ENCODE measurements at places on chromosomes 5 and 9.

DNA sequence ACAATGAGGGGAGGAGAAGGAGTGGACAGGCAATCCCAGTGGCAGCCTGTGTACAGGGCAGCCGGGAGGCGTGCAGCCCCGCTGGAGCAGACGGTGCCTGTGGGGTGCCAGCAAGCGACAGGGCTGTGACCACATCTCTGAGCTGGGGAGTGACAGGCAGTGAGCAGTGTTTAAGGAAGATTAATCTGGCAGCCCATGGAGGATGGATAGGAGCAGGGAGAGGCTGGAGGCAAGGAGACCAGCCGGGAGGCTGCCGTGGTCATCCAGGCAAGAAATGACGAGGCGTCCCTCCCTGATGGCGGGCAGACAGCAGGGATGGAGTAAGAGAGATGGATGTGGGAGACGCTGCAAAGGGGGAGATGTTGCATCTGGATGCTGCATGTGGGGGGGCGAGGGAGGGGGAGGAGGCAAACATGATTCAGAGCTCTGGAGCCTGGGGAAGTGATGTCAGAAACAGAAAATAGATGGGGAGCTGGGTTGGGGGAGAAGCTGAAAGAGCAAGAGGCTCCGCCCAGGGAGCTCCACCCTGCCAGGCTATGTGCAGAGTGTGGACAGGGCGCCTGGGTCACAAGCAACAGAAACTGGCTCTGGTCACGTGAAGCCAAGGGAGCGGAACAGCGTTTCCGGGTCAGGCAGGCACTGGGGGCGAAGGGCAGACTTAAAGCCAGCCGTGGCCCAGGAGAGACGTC, 12.6 kb downstream of the UNC5A start:
- no peak for DNase-seq

DNA sequence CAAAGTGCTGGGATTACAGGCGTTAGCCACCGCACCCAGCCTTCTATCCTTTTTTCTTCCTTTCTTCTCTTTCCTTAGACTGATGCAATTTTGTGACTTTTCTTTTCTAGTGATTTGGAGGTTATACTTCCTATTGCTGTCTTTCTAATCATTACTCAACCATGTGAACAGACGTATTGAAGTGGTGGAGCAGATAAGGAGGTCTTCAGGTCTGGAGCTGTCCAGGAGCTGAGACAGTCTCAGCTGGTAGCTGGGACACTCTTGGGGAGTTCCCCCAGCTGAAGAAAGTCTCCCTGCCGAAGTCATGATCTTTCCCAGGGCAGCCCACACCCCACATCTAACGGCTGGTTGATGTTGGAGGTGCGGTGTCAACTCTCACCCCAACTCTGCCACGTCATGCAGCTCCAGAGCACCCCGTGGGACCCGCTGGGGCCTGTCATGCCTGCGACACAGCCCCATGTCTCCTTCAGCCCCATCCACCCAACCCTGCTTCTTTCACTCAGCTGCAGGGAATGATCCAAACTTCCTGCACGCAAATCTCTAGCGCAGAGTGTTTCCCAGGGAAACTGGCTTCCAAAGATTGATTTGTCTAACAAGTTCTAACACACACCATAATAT, 41.1 kb downstream of the NSUN2 start:
- no peak for DNase-seq

DNA sequence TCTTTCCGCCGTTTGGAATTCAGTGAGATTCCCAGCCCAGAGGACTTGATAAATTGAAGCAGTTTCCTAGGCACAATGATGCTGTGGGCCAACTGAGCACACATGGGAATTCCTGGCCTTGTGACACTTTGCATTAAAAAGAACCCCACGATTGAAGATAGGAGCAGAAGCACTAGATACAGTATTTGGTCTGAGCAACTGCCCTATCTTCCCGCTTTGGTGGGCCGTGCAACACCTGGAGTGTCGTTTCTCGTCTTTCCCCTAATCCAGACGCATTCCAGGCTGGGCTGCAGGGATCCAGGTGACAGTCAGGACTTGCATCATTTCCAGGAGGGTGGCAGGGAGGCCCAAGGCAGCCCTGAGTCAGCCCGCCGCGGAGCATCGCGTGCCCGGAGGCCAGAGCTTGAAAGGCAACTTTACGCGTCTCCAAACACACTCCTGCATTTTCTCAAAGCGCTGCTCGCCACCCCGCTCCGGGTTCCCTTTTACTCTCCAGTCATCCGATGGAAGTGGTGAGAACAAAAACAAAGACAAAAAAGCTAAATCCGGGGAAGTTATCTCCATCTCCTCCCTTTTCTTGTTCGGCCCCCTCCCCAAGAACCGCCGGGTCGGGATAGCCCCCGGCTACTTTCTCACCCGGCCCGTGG, 753 bp upstream of the STC2 start:
- DNase-seq, result peak; percentile 63

DNA sequence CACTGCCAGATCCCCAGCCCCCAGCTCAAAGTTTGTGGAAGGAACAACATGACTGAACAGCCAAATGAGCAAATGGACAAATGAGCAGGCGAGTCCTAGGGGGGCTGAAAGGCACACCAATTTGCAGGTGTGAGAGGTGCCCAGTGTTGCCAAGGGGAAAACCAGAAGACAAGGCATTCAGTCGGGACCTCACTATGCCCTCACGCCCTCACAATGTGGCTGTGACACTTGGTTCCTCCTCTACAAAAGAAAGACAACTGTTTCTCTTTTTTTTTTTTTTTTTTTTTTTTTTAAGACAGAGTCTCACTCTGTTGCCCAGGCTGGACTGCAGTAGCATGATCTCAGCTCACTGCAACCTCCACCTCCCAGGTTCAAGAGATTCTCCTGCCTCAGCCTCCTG, 28.0 kb downstream of the TNIP1 start:
- no peak for DNase-seq

GRCh38 chr9:106670418-106670817, 192.5 kb upstream of the ZNF462 start:
- no peak for DNase-seq

- no peak for DNase-seq
Measured at GRCh38 chr9:85202596-85202995, 533.1 kb downstream of the NTRK2 start.

GRCh38 chr9:96660692-96661248, 5.7 kb upstream of the PRXL2C start:
- no peak for DNase-seq

DNA sequence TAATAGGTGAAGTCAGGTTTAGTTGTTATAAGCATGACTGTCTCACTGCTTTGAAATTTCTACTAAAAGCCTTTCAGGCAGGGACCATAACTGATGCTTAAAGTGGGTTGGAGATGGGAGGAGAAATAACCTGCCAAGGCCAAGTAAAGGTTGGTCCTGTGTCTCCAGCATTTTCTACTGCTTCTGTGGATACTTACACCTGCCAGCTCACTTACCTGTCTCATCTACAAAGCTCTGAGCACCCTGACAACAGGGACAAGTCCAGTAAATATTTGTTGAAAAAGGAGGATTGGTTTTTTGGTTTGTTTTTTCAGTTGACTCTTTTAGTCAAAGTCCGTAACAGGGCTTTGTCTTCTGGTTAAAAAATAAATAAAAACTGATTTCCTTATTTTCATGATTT, 38.6 kb downstream of the GRAMD2B start:
- no peak for DNase-seq

GRCh38 chr5:110590187-110590586, 136.3 kb downstream of the TMEM232 start:
- DNase-seq, result no peak
